ENCODE measurements at places on chromosomes 5 and 9. TPM values are rescaled to one million over a fixed set of nuclear protein-coding genes. Genes with fewer than 3 reads are reported as not detected.

DNA sequence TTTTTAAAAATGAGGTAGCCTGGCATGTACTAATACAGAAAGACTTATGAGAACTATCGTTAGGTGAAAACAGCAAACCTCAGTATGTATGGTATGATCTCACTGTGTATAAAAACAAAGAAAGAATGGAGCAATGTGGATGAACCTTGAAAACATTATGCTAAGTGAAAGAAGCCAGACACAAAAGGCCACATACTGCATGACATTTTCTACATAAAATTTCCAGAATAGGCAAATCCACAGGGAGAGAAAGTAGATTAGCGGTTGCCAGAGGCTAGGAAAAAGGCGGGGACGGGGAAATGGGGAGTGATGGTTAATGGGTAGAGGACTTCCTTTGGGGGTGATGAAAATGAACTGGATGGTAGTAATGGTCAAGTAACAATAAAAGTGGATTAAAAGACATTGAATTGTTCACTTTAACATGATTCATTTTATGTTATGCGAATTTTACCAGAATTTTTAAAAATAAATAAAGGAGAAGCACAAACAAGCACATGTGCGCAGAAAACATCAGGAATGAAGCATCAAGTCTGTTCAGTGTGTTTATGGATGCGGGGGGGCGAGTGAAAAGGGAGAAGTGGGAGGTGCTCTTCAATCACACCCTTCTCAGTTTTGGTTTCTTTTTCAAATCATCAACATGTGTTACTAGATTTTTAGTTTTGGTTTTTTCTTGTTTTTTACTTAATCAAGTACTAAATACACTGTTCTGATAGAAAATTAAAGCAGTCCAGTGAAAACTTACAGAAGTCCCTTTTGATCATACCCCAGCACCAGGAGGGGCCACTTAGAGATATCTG is 16.3 kb downstream of the ROR2 start:
- no peak for DNase-seq

Gene PTGDS
- 29.0 TPM for polyA plus RNA-seq

GRCh38 chr9:97668485-97668884 is 28.7 kb downstream of the XPA start:
- no peak for DNase-seq

Gene PNPLA7
- 2.7 TPM for polyA plus RNA-seq

Gene CCL21
- 11.7 TPM for polyA plus RNA-seq

- no peak for DNase-seq
Observed at GRCh38 chr5:10202089-10202910, 47.4 kb downstream of the ATPSCKMT start.

DNA sequence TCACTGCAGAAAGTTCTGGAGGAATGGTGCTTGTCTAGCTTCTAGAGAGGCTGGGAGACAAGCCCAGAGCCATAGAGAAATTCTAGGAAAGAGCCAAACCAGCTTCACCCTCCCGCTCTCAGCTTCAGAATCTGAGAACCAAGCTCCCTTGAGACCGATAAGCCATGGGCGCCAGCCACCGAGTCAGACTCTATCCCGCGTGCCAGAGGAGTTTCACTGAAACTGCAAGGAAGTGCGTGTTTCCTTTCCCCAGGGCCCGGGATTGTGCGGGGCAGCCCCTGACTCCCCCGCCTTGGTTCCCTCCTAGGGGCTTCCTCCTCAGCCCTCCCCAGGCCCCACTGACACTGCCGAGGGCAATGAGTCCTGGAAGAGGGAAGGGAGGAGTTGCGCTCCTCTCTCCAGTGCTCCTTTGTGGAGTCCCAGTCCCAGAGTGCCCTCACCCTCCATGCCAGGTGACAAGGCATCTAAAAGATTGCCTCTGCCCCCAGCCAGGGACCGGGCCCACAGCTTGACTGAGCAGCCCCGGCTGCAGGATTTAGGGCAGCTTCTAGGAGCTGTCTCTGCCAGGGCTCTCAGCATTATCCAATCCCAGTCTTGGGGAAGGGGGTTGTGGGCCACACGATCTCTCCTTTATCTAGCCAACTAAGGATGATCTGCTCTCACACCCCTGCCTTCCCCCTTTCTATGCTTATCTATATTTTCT is 18.4 kb upstream of the TCF7 start:
- DNase-seq: no peak

GRCh38 chr9:114138552-114138971 is 16.8 kb upstream of the COL27A1 start:
- DNase-seq: no peak

GRCh38 chr9:130239363-130239695 is 26.2 kb upstream of the HMCN2 start:
- no peak for DNase-seq

GRCh38 chr5:149144637-149145036 is 3.3 kb downstream of the ABLIM3 start:
- DNase-seq: no peak

Gene VPS13A
- 38.8 TPM for polyA plus RNA-seq

DNA sequence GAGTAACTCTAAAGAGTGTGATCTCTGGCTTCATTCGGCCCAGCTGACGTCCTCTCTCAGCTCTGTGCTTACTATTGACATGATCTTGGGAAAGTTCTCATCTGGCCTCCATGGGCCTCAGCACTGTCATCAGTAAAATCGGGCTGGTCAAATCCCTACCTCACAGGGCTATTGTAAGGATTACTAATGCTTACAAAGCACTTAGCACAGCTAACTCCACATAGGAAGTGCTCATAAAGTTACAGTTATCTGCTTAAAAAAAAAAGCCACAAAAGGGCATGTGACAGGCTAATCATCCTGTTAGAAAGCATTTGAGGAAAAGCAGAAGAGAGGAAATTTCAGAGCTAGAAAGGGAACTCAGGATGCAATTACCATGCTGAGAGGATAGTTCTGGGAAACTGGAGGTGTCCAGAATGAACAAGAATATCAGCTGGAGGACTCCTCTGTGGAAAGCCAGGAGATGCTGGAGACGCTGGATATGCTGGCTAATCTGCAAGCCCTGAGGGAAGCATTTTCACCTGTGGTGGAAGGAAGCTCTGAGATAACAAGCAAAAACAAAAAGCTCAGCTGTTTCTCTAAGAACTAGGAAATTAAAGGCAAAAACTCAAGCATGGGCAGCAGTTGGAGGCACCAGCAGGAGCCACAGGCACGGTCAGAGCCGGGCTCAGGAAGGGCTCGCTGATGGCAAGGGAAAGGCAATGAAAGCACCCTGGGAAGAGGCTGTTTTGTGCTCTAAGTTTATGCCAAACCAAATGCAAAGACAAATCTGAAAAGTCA is 4.4 kb upstream of the BHMT start:
- no peak for DNase-seq

Gene PCSK5
- polyA plus RNA-seq: 13.9 TPM

DNA sequence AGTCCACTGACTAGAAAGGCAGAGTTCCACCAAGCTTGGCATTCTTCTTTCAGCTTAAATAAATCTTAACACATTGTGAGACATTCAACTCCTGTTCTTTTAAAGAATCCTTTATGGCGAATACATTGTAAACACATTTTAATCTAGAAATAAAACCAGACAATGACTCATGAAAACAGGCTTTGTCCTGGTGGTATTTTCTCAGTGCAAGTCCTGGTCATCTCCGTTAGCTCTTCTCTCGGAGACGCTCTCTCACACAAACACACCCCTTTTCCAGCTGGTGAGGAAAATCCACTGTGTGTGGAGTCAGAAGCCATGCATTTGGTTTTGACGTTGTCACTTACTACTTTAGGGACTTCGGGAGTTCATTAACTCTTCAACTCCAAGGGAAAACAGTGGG is 140.4 kb downstream of the AUH start:
- DNase-seq: no peak

DNA sequence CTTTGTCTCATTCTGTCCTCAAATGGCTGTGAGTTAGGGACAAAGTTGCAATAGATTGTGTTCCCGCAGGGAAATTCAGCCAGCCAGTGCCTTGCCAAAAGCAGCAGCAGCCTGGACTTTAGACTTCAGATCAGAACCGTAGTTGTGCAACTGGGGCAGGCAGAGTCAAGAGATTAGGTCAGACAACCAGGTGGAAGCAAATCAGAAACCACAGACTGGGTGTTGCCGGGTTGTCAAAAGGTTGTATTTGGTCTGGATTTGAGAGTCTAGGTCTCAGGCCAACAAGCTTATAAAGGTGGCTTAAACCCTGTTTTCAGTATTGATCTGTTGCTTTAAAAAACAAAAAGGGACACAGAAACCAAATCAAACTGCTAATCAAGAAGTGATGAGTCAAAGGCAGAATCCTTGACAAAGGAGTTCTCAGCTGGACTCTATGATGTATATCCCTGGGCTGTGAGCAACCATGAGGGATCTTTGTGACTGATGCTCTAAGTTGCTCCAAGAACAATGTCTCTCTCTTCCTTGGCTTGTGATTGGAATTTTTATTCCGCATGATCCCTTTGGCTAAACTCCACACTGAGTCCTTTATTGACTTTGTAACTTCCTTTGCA is 20.9 kb downstream of the RFK start:
- DNase-seq: no peak

Gene GRM6
- polyA plus RNA-seq: 0.56 TPM

- no peak for DNase-seq
Observed at GRCh38 chr5:64625678-64626077, 64.6 kb upstream of the SHISAL2B start.

DNA sequence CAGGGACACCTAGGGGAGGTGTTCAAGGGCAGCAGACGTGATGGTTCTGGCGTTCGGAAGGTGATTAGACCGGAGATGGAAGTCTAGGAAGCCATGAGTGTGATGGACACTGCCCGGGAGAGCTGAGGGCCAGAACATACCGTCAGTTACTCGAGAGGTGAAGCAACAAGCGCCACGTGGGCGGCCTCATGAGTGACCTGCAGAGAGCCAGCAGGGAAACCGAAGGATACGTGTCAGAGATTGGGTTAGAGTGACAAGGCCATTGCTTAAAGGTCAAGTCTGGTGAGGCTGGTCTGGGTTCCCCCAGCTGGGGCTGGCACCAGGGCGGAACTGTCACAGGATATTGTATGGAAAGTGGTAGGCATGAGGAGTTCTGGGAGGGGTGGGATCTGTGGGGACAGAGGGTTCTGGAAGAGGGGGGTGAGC is 60.0 kb downstream of the C9orf50 start:
- DNase-seq: no peak

Gene SLC6A7
- polyA plus RNA-seq: not detected

Gene GPR150
- not detected for polyA plus RNA-seq

- no peak for DNase-seq
Observed at GRCh38 chr5:24118351-24118750, 526.4 kb downstream of the CDH10 start.

Measured in right renal pelvis (tissue), 4 donors.